Cortex of kidney (tissue), 1 donor: ENCODE measurements at places on chromosomes 2 and 18.

DNA sequence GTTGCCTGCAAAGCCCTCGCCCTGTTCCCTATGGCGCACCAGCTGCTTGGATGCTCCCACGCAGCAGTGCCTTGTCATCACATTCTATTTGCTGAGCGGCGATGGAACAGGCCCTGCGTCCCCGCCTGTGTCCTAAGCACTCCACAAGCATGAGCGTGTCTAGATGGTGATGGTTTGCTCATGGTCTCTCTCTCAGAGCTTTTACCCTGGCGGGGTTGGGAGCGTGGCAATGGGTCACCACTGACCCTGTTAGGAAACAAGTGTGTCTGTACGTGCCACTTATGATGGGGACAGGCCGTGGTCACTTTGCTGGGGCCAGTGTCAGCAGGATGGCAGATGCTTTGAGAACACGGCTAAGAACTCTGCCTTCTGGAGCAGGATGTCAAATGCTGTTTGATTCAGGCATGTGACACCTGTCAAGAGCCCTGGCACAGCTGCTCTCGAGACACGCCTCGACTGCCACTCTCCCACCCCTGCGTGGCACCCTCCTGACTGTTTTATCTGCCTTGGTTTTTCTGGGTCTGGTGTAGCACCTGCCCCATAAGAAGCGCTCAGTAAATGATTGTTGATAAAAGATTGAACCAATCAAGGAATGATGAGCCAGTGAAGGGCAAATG, 44.2 kb downstream of the RRM2 start:
- DNase-seq: no peak

- no peak for DNase-seq
These were observed 111.6 kb upstream of the DNMT3A start for GRCh38 chr2:25453199-25453905.

DNA sequence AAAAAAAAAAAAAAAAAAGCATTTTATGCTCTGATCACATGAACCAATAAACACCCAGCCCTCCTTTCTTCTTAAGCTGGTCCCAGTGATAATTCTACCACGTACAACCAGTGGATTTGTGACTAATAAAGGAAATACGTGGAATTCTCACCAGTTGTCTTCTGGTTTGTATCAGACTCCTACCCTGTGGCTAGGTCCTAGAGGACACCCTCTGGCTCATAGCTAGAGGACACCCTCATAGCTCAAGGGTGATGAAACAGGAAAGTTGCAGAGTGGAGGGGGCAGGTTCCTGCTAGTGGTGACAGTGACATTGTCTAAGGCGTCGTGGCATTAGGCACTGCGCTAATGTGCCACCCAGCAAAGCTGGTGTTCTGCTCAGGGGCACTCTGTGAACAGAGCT, 167.8 kb downstream of the BCL11A start:
- no peak for DNase-seq

DNA sequence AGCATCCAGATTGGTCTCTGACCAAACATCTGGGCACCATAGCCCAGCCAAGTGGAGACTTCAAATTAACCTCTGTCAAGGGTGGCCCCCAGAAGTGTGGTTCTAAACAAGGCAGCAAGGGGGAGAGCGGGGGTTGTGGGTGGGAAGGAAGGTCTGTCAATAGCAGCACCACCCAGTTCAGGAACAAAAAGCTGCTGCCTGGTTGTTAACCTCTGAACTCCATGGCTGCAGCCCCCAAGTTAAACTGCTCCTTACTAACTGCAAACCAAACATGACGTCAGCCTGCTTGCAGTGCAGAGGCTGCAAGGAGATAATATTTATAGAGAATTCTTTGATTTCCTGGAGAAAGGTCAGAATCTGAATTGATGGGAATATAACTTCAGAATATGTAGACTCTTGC, 76.5 kb downstream of the ARL4C start:
- DNase-seq: no peak

GRCh38 chr18:76528477-76529432, 33.7 kb upstream of the ZNF516 start:
- DNase-seq: no peak

GRCh38 chr2:10014418-10015190, 28.7 kb upstream of the KLF11 start:
- no peak for DNase-seq

DNA sequence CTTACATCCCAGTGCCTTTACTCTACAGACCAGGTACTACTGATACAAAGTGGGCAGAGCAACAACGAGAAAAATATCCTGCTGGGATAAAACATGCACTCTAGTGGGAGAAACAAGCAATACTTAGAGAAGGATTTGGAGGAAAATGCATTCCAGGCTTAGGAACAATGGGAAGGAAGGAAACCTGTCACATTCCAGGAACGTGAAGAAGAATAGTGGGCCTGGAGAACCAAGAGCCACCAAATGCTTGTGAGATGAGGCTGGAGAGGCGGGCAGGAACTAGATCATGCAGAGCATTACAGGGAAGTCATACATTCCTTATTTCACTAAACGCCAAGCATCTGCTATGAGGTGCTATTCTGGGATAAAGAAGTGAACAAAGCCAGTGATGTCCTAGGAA, 342.3 kb downstream of the DCC start:
- no peak for DNase-seq

- no peak for DNase-seq
These were observed 707.9 kb upstream of the ID2 start for GRCh38 chr2:7973801-7974480.

DNA sequence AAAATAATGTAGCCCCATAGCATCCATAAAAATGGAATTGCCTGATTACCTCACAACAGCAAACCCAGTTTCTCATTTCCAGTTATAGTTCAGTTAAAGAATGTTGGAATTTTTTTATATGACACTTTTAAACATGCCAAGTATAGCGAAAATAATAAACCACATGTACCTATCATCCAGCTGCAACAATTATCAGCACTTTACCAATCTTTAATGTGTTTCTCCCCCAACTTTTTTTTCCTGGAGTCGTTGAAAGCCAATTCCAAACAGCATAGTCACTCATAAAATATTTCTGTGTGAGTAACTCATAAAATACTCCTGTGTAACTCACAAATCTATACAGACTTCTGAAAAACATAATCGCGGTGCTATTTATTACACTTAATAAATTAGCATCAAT, 38.1 kb downstream of the SMAD4 start:
- no peak for DNase-seq

GRCh38 chr18:13463526-13464210, 245.1 kb downstream of the LDLRAD4 start:
- DNase-seq: no peak

- DNase-seq: no peak
These were observed 731 bp downstream of the NRXN1 start for GRCh38 chr2:51031021-51031780.

- DNase-seq: no peak
These were observed 86.4 kb upstream of the OTOS start for GRCh38 chr2:240226672-240227537.

GRCh38 chr18:66461344-66461743, 142.5 kb downstream of the CDH19 start:
- DNase-seq: no peak

DNA sequence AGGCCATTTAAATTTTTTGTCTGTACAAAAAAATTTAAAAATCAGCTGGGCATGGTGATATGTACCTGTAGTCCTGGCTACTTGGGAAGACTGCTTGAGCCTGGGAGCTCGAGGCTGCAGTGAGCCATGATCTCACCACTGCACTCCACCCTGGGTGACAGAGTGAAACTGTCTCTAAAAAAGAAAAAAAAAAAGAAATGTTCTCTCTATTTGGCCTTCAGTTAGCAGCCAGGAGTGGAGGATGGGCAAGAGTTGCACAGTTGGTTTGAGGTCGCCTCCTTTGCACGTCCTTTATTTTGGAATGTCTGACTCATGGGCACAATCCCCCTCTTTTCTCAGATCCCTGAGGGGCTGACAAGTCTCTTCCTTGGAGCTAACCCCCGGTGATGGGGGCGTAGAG, 26.3 kb downstream of the ITM2C start:
- DNase-seq: no peak

DNA sequence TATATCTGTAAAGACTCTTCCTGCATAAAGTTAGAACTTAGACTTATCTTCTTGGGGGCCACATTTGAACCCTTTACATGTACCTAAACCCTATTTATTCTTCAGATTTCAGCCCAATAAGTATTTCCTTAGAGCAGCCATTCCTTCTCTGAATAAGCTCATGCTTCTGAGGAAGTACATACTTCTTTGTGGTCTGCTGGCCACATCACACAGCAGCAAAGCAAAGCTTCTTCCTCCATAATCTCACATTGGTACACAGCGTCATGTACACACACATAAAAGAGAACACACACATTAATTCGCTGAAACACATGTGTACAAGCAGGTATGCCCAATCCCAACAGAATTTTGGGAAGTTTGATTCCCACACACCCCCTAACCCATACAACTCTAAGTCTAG, 331.0 kb downstream of the CDH2 start:
- no peak for DNase-seq

- no peak for DNase-seq
These were observed 162.8 kb downstream of the TPGS2 start for GRCh38 chr18:36665952-36666351.

DNA sequence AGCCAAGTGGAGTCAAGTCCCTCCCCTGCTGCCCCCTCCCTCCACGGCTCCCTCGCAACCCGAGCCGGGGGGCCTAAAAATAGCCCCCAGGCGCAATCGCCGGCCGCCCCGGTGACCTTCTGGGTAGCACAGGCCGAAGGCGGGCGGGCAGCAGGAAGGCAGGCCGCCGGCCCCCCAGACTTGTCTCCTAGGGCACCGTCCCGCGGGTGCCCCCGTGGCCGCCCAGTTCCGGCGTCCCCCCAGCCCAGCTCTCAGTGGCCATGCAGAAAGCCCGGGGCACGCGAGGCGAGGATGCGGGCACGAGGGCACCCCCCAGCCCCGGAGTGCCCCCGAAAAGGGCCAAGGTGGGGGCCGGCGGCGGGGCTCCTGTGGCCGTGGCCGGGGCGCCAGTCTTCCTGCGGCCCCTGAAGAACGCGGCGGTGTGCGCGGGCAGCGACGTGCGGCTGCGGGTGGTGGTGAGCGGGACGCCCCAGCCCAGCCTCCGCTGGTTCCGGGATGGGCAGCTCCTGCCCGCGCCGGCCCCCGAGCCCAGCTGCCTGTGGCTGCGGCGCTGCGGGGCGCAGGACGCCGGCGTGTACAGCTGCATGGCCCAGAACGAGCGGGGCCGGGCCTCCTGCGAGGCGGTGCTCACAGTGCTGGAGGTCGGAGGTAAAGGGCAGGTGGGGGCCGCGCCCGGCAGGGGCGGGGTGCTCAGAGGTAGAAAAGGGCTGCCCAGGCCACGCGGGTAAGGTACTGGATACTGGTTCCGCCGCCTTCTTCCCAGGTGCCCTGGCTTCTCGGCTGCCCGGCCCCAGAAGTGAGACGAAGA, at the start of gene SPEG:
SPEG (plus strand) TSS at position 126 of the 808 bp plus-strand sequence; CDS start at position 261, 135 bp downstream.
- no peak for DNase-seq

- DNase-seq: no peak
These were observed 483 bp upstream of the FHL2 start for GRCh38 chr2:105399207-105399861.

DNA sequence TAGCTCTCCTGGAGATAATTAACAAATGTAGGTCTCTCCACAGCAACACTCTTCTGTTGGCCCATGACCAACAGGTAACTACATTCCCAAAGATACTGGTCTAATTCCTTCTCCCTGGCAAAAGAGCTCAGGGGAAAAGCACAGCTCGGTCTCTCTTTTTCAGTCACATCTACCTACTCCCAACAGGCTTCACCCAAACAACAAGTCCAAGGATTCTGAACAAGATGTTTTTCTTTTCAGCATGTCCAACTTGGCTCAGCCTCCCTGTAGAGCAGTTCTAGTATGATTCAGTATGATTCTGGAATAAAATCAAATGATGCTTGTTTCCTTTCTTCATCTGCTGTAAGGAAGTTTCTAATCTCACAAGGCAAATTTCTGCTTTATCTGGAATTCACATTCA, 1704.8 kb upstream of the PIK3C3 start:
- DNase-seq: no peak

DNA sequence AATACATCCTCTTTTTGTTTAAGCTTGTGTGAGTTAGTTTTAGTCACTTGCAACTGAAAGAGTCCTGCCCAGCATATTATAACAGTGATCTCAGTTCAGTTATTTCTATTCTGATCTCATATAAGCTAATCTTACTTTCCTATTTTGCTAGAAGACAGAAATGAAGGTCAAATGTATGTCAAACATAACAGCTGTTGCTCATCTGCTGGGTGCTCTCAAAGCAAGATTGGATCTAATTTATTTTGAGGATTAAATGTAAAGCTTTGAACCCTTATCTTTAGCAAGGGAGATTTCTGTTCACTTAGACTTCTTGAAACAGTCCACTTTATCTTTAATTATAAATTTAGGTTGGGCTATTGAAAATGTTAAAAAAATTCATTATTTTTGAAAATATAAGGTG, 31.2 kb downstream of the CRYGD start:
- no peak for DNase-seq

DNA sequence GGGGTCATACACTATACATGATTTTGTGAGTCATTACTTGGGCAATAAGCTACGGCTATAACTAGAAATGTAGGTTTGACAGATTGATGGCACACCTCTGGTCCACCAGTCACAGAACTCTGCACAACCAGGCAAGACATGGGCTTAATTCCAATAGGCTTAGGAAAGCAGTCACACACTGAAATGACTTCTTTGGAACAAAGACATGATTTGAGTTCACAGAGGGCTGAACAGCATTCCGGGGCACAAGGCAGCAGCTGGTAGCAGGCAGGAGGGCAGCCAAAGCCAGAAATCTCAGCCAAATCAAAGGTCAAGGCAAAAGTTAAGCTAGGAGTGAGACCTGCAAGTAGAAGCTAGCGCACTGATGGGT, 27.4 kb downstream of the FABP1 start:
- DNase-seq: no peak

DNA sequence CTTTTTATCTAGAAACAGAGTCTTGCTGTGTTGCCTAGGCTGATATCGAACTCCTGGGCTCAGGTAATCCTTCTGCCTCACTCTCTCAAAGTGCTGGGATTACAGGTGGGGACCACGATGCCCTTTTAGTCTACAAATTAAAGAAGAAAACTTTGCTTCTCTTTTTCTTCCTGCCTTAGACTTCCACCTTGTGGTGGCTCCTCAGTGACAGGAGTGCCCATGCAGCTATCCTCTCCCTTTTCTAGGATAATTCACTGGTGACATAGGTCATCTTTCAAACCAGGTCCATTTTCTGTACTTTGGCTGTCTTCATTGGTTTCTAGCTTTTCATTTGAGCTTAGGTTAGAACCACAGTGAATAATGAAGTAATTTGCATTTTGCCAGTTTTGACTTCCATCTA, 13.6 kb downstream of the DCAF17 start:
- DNase-seq: no peak

- DNase-seq: no peak
These were observed 82.0 kb downstream of the TANC1 start for GRCh38 chr2:159050426-159050825.

DNA sequence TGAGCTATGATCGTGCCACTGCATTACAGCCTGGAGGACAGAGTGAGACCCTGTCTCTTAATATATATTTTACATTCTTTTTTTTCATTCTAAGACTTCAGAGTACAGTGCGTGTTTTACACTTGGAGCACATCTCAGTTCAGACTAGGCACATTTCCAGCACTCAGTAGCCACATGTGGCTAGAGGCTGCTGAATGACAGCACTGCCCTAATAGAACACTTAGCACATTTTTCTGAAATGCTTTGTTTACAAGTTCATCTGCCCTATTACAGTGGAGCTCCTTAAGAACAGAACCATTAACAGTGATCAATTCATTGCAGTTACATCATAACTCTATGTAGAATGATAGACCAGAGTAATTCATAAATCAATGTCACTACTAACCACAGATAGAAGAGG, 138.1 kb downstream of the SUCLG1 start:
- DNase-seq: no peak
